ENCODE measurements at places on chromosomes 3 and 15. TPM values are rescaled to one million over a fixed set of nuclear protein-coding genes. Genes with fewer than 3 reads are reported as not detected.
A peak's percentile ranks its signal among the peaks of the same experiment; 100 is the strongest.

DNA sequence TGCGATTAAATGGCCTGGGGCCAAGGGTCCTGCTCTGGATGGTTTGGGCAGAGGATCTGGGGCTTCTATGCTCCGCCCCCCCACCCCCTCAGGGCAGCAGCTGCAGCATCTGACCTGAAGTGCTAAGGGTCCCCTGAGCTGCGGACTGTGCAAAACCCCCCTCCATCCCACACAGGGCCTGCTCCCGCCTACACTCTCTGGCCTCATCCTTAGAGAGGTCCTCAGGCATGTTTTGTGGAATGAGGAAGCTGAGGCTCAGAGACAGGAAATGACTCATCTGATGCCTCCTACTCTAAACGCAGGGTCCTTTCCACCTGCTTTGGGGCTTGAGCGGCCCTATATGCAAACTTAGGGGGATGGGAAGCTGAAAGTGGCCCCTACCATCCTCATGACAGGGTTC, 59.5 kb upstream of the CTSH start:
- H3K4me1 ChIP-seq, result peaks cover 10% of the 10 kb centered on the region
- no peak overlapping the region for H3K27ac ChIP-seq
- H3K27me3 ChIP-seq, result no peaks in the 10 kb centered on the region
- H3K36me3 ChIP-seq, result no peaks in the 10 kb centered on the region
- H3K4me3 ChIP-seq, result no peak overlapping the region

GRCh38 chr3:114639171-114639570, 345.3 kb downstream of the TIGIT start:
- no peaks in the 10 kb centered on the region for H3K27me3 ChIP-seq
- no peaks in the 10 kb centered on the region for H3K4me1 ChIP-seq
- H3K27ac ChIP-seq, result no peak overlapping the region
- no peaks in the 10 kb centered on the region for H3K36me3 ChIP-seq

The ROBO1 gene
- total RNA-seq, result 0.36 TPM

GRCh38 chr3:183298701-183299153, 45.7 kb downstream of the B3GNT5 start:
- H3K4me3 ChIP-seq, result no peak overlapping the region
- peaks cover 5% of the 10 kb centered on the region for H3K36me3 ChIP-seq
- DNase-seq, result no peak
- H3K27me3 ChIP-seq, result no peaks in the 10 kb centered on the region
- no peak overlapping the region for H3K27ac ChIP-seq

The PP2D1 gene
- total RNA-seq, result not detected

GRCh38 chr15:64720188-64720587, 55.2 kb downstream of the RBPMS2 start:
- H3K4me3 ChIP-seq, result no peak overlapping the region
- no peaks in the 10 kb centered on the region for H3K27me3 ChIP-seq
- no peaks in the 10 kb centered on the region for H3K36me3 ChIP-seq
- no peak overlapping the region for H3K27ac ChIP-seq
- no peak for DNase-seq

The ESYT3 gene
- total RNA-seq, result 0.22 TPM

DNA sequence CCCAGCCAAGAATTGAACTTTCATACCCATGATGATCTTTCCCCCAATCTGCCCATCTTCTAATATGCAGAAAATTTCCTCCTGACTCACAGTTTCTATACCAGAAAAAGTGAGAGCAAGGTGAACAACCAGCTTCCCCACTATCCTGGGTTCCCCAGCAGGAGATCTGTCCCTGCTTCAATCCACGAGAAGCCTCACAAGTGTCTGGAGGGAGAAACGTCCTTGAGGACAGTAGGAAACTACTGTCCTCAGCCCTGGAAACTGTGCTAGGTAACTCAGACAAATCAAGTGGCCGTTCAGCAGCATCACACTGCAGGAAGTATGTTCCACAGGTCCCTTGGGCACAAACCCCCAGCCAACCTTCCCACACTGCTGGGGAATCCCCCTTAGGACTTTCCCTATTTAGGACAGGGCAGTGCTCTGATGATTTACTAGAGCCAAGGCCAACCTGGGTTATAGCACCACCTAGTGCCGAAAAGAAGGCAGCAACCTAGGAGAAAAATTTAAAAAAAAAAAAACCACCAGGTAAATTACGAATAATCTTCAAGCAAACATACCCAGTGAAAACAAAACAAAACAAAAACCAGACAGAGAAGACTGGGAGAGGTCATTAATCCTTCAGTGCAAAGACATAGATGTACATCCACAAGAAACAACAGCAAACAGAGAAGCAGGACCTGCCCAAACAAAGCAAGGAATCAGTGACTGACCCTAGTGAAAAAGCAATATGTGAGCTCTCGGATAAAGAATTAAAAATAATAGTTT, 36.0 kb downstream of the MORC1 start:
- no peaks in the 10 kb centered on the region for H3K4me1 ChIP-seq
- H3K27me3 ChIP-seq, result no peaks in the 10 kb centered on the region
- H3K27ac ChIP-seq, result no peak overlapping the region
- H3K4me3 ChIP-seq, result no peak overlapping the region
- no peak for DNase-seq

The ACTC1 gene
- not detected for total RNA-seq

- peaks cover 55% of the 10 kb centered on the region for H3K36me3 ChIP-seq
- H3K27ac ChIP-seq, result peak overlapping the region; percentile 95
- peak overlapping the region; percentile 91 for H3K4me3 ChIP-seq
- H3K27me3 ChIP-seq, result no peaks in the 10 kb centered on the region
- DNase-seq, result no peak
These were observed 2.0 kb downstream of the PPM1M start for GRCh38 chr3:52247409-52248164.

- no peaks in the 10 kb centered on the region for H3K27me3 ChIP-seq
- no peak for DNase-seq
- H3K4me1 ChIP-seq, result no peaks in the 10 kb centered on the region
- H3K4me3 ChIP-seq, result no peak overlapping the region
- H3K27ac ChIP-seq, result no peak overlapping the region
- no peaks in the 10 kb centered on the region for H3K36me3 ChIP-seq
These were observed 59.7 kb upstream of the TBL1XR1 start for GRCh38 chr3:177257006-177257405.

The ALS2CL gene
- total RNA-seq, result 47.6 TPM

DNA sequence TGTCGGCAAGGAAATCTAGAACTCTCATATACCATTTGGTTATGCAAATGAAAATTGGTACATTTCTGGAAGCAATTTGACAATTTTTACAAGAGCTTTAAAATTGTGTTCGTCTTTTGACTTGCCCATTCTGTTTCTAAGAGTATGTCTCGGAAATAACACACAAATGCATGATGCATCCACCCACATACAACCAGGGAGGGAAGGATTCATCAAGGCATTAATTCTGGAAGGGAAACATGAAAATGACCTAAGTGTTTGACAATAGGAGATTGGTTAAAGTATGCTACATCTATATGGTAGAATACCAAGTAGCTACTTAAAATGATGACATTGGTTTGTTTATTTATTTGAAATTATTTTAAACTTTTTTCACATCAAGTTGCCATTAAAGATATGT, 58.6 kb downstream of the PIAS1 start:
- H3K36me3 ChIP-seq, result peaks cover 3% of the 10 kb centered on the region
- H3K27me3 ChIP-seq, result no peaks in the 10 kb centered on the region
- DNase-seq, result no peak
- H3K4me3 ChIP-seq, result no peak overlapping the region
- H3K4me1 ChIP-seq, result peaks cover 3% of the 10 kb centered on the region

The HTR3E gene
- not detected for total RNA-seq

GRCh38 chr3:159938714-159939113, 49.9 kb upstream of the IL12A start:
- no peak overlapping the region for H3K4me3 ChIP-seq
- no peaks in the 10 kb centered on the region for H3K36me3 ChIP-seq
- H3K27me3 ChIP-seq, result no peaks in the 10 kb centered on the region
- no peak for DNase-seq

Data from CD4-positive, alpha-beta T cell (primary cell).